HepG2 (cell line): ENCODE measurements at places on chromosomes 3 and 15. TPM values are rescaled to one million over a fixed set of nuclear protein-coding genes. Genes with fewer than 3 reads are reported as not detected.

Gene CCR1
- not detected in 2 replicates for total RNA-seq

Gene EXD1
- total RNA-seq, result not detected in 2 replicates

DNA sequence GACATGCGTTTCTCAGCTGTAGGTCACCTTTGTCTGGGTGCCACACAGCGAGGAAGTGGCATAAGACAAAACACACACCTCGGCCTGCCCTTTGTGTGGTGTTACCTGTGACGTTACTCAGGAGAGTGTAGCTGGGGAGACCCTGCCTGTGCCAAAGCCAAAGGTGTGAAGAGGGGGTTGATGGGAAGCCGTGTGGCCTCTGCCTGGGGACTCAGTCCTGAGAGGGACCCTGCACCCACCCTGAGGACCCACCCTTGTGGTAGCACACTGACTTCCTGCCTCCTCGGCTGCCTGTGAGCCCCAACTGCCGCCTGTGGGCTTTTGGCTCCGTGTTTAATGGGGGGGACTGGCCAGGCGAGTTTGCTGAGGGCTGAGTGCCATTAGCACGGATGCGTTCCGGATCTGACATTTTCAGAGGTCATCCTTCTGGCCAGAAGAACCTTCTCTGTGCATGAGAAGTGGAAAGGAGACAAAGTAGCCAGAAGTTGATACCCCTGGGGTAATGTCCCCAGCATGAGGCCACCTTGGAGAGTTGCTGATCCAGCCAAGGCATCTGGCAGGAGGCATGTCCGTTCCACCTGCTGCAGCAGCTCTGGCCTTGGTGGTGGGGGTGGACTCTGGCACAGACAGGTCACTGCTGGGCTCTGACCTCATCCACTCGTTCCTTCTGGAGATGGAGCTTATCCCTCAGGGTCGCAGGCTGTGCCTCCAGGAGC, 51.8 kb upstream of the FURIN start:
- no peak for DNase-seq

Gene MESP2
- not detected in 2 replicates for total RNA-seq

Gene XCR1
- total RNA-seq, result not detected in 2 replicates

DNA sequence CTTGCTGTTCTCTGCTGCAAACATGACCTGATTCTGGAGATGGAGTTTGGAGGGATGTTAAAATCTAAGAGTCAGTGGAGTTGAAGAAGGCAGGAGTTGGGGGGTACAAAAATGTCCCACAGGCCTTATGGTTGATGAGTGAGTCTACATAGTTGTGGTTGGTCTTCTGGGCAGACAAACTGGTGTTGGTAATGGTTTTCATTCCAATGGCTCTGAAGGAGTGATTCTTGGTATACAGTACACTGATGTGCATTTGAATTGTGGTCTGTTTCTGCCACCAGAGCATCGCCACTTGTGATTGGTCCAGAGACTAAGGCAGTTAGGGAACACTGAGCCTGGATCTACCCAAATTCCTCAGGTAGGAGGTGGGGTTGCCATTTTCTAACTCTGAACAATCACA, 514.1 kb upstream of the CFAP20DC start:
- no peak for DNase-seq

- DNase-seq, result no peak
Observed at GRCh38 chr15:57090496-57090859, 172.0 kb downstream of the TCF12 start.

GRCh38 chr15:78311292-78311691, 11.9 kb upstream of the SKIC8 start:
- DNase-seq, result no peak

Gene TM4SF18
- not detected in 2 replicates for total RNA-seq

Gene WDR72
- total RNA-seq, result 0.60 and 1.2 TPM in 2 replicates

DNA sequence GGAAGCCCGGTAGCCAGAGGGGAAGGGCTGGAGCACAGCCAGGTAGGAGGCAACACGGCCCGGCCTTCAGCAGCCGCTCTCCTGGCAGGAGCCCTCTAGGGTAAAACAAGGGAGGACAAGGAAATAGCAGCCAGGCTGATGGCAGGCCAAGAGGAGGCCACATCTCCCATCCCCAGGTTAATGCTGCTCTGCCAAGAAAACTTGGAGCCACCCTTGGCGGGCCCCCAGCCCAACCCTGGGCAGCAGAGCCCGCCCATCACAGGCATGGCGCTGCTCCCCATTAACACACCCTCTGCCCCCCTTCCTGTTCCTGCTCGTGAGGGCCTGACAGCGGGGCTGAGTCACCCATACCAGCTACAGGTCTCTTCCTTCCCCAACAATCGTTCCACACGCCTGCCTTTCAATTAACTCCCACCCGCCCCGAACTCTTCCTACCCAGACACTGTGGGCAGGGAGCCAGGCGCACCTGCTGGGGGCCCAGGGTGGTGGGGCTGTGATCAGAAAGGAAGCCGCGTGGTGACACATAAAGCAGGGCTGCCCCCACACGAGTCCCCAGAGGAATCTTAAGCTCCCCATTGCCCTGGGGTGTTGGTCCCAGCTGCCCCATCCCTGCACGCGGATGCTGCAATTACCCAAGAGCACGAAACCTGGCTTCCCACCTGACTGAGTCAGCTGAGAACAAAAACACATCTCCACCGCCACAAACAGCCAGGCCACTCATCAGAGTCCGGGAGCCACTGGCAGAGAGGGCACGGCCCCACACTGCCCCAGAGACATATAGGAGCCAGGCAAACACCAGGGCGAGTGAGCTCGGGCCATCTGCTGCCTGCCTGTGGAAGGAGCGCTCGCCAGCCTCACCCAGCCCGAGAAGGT, at the start of gene C15orf62:
Gene C15orf62, plus strand, starts transcription at position 707 of the 873 bp plus-strand sequence. CDS start 516 bp downstream, outside the sequence.
- no peak for DNase-seq

Gene MRPL47
- 83.8 and 120 TPM in 2 replicates for total RNA-seq

- no peak for DNase-seq
Observed at GRCh38 chr3:138367911-138368310, 19.5 kb downstream of the MRAS start.

- no peak for DNase-seq
Observed at GRCh38 chr3:51908026-51908425, 4.9 kb upstream of the IQCF1 start.

Gene TERB2
- not detected in 2 replicates for total RNA-seq

- DNase-seq, result no peak
Observed at GRCh38 chr15:68277131-68277602, 378 bp upstream of the FEM1B start.

Gene TBC1D23
- total RNA-seq, result 28.7 and 44.5 TPM in 2 replicates
